ENCODE measurements at places on chromosomes 5 and 9.

DNA sequence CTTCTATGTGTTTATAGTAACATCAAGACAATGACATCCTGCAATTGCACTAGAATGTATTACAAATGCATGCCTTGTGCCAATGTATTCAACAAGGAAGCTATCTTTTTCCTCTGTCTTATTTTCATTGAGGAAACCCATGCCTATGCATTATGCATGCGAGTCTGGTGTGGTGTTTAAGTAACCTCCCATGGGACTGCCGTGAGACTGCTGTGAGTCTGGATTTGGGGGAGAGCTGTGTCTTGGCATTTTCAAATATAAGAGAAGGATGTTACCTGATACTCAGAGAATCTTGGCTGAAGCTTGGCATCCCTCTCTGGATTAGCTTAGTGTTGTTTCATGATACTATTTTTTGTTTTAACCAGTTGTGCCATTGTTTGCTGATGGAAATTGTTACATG, 98.3 kb downstream of the F2RL2 start:
- no peak for DNase-seq

- no peak for DNase-seq
These were observed 54.9 kb downstream of the SLC44A1 start for GRCh38 chr9:105299190-105299854.

- no peak for DNase-seq
These were observed 96.5 kb upstream of the ADRA1B start for GRCh38 chr5:159819591-159820411.

GRCh38 chr9:89173072-89173471, 5.5 kb downstream of the SHC3 start:
- no peak for DNase-seq

All from DMS79 (cell line).